ENCODE measurements at places on chromosomes 5 and 9. TPM values are rescaled to one million over a fixed set of nuclear protein-coding genes. Genes with fewer than 3 reads are reported as not detected.

Gene CCL27
- total RNA-seq, result not detected

Gene MRRF
- 24.7 TPM for total RNA-seq

Gene HTR1A
- total RNA-seq, result not detected

Gene XRCC4
- 1.6 TPM for total RNA-seq

DNA sequence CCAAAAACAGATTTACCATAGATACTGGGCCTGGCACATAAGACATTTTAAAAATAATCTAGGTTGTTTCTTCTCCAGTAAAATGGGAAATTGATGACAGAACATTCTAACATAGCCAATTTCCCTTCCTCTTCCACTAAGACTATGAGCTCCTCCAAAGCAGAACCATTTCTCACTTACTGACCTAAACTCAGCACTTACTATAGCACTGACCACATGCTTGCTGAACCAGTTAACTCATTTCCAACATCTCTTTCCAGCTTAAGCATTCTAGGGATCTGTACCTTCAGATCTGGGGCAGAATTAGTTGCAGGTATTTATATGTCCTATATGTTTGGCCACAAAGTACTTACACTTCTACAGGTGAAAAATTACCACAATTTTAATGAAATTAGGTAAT is 58.9 kb downstream of the TTC39B start:
- H3K36me3 ChIP-seq, result no peaks in the 10 kb centered on the region
- no peaks in the 10 kb centered on the region for H3K27me3 ChIP-seq
- no peaks in the 10 kb centered on the region for H3K4me1 ChIP-seq
- DNase-seq, result no peak

- no peak overlapping the region for H3K27ac ChIP-seq
- no peak overlapping the region for H3K4me3 ChIP-seq
- no peaks in the 10 kb centered on the region for H3K27me3 ChIP-seq
- H3K36me3 ChIP-seq, result no peaks in the 10 kb centered on the region
Observed at GRCh38 chr5:96203761-96204160, 229.3 kb downstream of the PCSK1 start.

DNA sequence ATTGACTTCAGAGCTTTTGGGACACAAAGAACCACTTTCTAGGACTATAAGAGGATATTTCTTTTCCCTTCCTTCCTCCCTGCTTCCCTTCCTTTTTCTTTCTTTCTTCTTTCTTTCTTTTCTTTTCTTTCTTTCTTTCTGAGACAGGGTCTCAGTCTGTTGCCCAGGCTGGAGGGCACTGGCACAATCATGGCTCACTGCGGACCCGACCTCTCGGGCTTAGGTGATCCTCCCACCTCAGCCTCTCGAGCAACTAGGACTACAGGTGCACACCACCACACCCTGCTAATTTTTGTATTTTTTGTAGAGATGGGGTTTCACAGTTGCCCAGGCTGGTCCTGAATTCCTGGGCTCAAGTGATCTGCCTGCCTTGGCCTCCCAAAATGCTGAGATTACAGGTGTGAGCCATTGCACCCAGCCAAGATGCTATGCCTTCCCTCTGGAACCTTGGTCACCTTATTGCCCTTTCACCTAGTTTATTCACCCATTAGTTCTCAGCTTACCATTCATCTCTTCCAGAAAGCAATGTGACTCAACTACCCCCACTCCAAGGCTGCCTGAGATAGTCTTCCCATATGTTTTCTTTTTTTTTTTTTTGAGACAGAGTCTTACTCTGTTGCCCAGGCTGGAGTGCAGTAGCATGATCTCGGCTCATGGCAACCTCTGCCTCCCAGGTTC is 10.1 kb downstream of the PLIN2 start:
- H3K27ac ChIP-seq, result no peak overlapping the region
- H3K4me1 ChIP-seq, result no peaks in the 10 kb centered on the region
- H3K36me3 ChIP-seq, result peaks cover 72% of the 10 kb centered on the region
- no peak for DNase-seq
- no peaks in the 10 kb centered on the region for H3K27me3 ChIP-seq

GRCh38 chr9:71646131-71646530 is 122.2 kb downstream of the CEMIP2 start:
- no peaks in the 10 kb centered on the region for H3K36me3 ChIP-seq
- H3K27me3 ChIP-seq, result no peaks in the 10 kb centered on the region
- H3K4me1 ChIP-seq, result no peaks in the 10 kb centered on the region
- no peak overlapping the region for H3K4me3 ChIP-seq

All from right lobe of liver (tissue), 6 donors.